ENCODE measurements at places on chromosomes 1 and 21.

DNA sequence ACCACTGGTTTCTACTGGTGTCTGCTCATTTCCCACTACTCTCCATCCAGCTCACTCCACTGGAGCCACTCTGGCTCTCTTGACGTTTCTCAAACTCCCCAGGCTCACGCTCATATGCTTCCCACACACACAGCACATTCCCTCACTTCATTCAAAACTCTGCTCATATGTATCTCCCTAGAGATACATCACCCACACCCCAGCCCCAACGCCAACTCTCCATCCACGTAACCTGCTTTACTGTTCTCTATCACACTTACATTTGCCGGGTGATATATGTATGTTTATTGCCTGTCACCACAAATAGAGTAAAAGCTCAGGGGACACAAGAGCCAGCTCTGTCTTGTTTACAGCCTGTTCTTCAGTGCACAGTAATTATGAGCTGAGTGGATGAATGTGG, 22.2 kb downstream of the EBNA1BP2 start:
- DNase-seq = no peak

DNA sequence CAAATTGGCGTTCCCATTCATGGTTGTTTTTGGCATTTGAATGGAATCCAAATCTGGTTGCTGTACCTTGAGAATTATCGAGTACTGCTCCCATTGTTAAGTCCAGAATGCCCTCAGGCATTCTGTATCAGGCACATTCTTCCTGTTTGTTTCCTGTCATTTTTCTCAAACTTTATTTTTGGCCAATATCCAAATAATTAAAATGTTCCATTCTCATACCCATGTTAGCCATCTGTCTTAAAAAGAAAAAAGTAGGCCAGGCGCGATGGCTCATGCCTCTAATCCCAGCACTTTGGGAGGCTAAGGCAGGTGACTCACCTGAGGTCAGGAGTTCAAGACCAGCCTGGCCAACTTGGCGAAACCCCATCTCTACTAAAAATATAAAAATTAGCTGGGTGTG, 29.3 kb upstream of the SHISA4 start:
- no peak for DNase-seq

DNA sequence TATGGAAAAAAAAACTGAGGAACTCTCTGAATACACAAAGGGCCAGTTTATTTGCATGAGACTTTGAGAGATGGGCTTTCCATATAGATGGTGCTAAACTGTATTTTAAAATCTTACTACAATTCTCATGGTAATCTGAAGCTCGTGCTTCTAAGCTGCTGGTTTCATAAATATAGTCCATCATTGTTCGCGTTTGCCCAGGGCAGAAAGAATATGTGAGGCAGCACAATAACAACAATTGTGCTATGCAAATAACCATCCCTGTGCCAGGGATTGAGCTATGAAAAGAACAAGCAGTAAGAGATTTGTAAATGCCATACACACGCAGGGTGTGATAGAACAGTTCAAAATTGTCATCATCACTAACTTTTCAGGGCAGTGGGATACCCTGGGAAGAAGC, 4.9 kb upstream of the EPS15 start:
- no peak for DNase-seq

DNA sequence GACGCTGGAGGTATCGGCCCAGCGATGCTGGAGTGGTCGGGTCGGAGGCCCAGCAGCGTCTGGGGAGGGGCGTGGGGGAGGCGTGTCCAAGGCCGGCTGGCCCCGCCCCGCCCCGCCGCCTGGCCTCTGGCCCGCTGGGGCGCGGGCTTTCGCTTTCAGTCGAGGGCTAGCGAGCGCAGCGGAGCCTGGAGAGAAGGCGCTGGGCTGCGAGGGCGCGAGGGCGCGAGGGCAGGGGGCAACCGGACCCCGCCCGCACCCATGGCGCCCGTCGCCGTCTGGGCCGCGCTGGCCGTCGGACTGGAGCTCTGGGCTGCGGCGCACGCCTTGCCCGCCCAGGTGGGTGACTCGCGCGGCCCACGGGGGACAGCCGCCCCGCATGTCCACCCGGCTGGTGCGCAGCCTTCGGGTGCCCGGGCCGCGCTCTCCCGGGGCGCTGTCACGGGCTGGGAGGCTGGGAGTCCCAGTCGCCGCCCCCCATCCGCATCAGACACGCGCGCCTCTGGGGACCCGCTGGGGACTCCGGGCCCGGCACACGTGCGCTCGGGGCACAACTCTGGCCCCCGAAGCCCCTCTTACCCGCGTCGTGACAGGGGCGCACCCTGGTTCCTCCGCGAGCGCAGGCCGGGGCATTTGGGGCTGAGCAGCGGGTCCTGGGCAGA, at the start of gene TNFRSF1B:
Gene TNFRSF1B (plus strand): TSS at position 158 of the 659 bp plus-strand sequence. CDS start 101 bp downstream, at position 259.
- peak; percentile 51 for DNase-seq

GRCh38 chr1:111556325-111557037, 53.0 kb upstream of the ADORA3 start:
- no peak for DNase-seq

DNA sequence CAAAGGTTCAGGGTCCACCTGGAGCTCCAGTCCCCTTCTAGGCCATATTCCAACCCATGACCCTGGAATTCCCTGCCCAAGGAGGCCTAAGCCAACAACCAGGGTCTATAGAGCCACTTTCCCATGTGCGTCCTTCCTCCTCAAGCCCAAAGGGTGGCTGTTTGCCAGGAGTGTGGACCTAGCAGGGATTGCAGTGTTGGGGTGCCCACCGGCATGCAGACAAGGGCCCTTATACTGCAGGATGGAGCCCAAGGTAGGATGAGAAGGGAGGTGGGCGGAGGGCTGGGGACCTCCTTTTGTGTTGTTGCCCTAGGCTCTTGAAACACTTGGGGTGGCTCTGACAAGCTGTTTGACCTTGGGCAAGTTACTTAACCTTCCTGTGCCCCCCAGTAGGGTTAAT, 19.7 kb upstream of the ADGRB2 start:
- DNase-seq = no peak

GRCh38 chr1:22275626-22276395, 132.9 kb upstream of the WNT4 start:
- no peak for DNase-seq

DNA sequence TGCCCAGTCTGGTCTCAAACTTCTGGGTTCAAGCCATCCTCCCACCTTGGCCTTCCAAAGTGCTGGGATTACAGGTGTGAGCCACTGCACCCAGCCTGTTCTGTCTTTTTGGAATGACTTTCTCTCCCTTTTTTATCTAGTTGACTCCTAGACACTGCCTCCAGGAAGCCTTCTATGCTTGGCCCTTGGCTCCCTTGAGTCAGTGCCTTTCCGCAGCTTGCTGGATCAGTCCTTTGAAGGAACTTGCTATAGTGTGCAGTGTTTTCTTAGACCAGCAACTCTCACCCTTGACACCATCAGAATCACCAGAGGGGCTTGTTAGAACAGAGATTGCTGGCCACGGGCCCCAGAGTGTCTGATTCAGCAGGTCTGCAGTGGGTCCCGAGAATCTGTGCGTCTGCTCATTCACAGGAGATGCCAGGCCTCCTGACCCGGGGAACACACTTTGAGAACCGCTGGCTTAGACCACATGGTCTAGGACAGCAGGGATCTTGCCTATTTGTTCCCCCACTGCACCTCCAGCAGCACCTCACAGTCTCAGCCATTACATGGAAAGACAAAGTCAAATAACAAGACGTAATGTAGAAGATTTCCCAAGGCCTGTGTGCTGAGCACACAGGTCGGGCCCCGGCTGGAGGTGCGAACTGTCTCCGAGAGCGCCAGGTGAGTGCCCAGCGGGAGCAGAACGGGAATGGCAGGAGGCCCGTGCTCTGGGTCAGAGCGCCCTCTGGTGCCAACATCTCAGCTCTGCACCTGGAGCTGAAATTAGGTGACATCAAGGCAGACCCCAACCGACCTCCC, 27.4 kb upstream of the CTPS1 start:
- peak; percentile 36 for DNase-seq

GRCh38 chr1:248788327-248788726, 32.8 kb upstream of the LYPD8 start:
- no peak for DNase-seq

DNA sequence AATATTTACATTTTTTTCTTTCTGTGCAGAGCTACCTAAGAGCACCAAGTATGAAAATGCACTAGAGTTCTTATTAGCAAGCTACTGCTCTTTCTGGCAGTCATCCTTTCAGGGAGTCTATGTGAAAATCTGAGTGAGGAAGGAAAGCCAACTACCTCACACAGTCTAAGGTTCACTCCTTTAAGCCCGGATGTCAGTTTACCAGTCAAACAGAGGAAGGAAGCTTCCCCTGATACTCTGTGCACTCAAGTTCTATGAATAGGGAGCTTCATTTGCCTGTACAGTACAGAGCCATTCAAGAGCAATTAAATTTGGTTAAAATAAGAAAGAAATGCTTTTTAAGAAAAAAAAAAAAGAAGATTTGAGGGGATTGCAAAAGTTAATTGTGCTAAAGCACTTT, 6.9 kb downstream of the COL11A1 start:
- DNase-seq = no peak

DNA sequence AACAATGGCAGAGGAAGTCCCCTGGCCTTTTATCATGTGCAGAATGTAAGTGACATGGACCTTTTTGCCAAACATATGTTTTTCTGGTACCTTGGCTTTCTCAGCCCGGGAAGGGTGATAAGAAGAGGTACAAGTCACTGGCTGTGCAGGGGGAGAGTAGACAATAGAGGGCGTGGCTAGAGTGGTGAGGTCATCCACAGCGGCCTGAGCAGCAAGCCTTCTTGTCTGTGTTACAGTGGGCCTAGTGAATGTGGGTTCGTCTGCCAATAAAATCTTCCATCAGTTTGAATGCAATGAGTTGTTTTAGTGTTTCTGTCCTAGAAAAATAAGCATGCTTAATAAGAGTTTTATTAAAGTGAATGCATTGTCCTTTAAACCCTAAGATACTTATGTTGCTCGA, 59.0 kb upstream of the PGD start:
- DNase-seq = no peak

DNA sequence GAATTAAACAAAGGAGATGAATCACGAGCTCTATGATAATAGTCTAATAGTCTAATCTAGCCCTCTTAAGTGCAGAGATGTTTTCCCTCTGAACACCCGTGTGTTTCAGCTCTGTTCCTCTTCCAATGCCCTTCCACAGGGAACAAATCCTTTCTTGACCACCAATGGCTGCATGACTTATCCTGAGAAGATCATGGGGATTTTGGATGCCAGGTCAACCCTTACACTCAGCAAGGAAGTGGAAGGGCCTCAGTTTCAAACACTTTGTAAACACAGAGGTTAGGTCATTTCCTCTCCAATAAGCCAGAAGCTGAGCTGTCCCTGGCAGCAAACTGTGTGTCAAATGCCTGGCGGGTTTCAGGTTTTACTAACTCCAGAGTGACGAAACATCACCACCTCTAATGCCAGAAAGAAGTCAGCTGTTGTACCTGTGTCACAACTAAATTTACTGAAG, 200.0 kb downstream of the GABPA start:
- no peak for DNase-seq

DNA sequence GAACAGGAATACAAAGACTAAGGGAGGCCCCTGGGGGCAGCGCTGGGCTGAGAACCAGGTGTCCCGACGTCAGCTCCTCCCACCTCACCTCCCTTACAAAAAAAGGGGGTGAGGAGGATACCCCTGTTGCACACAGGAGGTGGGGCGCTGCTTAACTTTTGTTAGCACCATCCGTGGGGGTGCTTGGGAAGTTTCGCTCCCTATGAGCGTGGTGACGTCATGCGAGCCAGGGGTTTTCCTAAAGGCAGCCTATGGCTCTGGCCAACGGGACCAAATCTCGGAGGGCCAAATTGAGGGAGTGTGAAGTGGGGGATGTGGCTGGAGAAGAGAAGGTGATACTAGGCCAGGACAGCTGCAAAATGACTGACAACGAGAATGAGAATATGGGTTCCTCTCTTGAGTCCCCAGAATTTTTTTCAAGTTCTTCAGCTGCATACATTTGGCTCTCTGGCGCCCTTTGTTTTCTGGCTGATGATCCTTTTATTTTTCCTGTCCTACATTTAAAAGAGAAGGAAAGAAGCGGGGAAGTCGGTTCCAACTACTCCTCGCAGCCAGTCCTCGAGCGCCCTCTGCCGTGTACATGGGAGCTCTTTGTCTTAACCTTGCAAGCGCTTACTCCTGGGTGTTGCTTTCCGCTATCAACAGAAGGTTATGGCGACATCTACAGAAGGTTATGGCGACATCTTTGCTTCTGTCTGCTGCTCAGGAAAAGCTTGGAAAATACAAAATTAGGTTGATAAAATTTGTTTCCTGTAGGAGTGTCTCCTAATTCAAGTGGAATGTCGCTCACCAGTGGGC, 48.0 kb upstream of the ZC3H11B start:
- DNase-seq = no peak

DNA sequence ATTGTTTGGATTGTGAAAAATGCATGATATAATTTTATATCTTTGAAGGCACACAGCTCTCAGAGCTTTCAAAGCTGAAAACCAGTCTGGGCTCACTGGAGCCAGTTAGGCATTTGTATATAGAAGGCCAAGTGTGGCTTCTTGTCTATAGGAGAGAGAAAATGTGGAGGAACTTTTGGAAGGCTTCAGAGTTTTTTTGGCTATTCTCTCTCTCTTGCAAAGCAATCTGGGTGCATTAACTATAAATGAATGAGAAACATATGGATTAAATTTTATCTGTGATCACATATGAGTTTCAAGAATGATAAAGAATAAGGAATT, 216.7 kb upstream of the HOOK1 start:
- no peak for DNase-seq

- no peak for DNase-seq
These were observed 35.1 kb downstream of the SLC2A1 start for GRCh38 chr1:42923367-42924081.

GRCh38 chr1:8165595-8166360, 139.7 kb upstream of the ERRFI1 start:
- no peak for DNase-seq

GRCh38 chr21:28336314-28336713, 656.4 kb downstream of the LTN1 start:
- no peak for DNase-seq

GRCh38 chr1:32014199-32014947, 705 bp downstream of the KHDRBS1 start:
- peak; percentile 23 for DNase-seq

DNA sequence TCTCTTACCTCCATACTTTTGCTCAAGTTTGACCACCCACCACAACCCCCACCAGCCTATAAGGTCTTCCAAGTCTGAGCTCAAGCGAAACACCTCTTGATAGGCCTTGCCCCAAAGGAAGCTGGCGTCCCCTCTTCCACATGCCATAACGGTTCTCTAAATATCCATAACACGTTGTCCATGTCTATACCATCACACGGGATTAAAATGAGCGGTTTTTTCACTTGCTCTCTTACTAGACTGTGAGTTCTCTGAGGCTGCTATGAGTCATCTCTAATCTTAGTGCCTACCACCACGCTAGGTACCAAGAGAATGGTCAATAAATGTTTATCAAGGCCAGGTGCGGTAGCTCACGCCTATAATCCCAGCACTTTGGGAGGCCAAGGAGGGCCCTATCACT, 41.0 kb downstream of the WASF2 start:
- no peak for DNase-seq

- no peak for DNase-seq
These were observed 7.5 kb downstream of the PRXL2B start for GRCh38 chr1:2594001-2594640.

GRCh38 chr1:66375125-66375524, 158.8 kb upstream of the SGIP1 start:
- DNase-seq = no peak

- DNase-seq = no peak
These were observed 12.7 kb upstream of the FOXE3 start for GRCh38 chr1:47403321-47403910.

- no peak for DNase-seq
These were observed 14.0 kb downstream of the ARHGEF16 start for GRCh38 chr1:3468236-3469103.
